ENCODE measurements at places on chromosomes 2 and 18. TPM values are rescaled to one million over a fixed set of nuclear protein-coding genes. Genes with fewer than 3 reads are reported as not detected.

TMEM178A gene
- total RNA-seq = 4.0 TPM

SH3BP4 gene
- total RNA-seq = 8.5 TPM

DNA sequence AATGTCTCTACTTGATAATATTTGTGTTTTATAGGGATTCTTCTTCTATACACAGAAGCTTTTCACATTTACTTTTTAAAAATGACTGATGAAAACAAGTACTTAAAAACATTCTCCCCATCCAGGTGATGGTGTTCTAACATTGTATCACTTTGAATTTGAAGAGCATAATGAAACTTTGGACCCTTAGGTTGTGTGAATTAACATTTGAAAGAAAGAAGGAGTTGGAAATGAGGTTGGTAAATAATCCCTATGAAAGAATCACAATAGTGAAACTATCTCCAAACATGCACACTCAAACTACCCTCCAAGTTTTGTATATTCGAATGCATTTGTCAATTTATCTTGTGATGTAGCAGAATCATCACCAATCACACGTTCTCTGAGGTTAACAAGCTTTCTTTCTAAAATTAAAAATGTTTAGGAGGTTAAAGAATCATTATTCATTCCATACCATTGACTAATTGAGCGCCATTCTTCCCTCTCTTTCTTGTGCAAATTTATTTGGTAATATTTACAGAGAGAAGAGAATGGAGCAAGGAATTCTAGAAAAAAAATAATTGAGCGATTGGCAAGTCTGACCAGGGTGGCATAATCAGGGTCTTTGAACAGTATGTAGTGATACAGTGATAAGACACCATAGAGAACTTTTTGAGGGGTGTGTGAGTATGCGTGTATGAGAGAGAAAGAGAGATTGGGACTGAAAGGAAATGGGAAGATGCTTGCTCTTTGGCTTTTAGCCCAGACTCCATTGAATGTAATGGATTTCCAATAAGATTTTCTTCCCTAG, 260.0 kb upstream of the NRXN1 start:
- DNase-seq = no peak

PMS1 gene
- 6.4 TPM for total RNA-seq

DNA sequence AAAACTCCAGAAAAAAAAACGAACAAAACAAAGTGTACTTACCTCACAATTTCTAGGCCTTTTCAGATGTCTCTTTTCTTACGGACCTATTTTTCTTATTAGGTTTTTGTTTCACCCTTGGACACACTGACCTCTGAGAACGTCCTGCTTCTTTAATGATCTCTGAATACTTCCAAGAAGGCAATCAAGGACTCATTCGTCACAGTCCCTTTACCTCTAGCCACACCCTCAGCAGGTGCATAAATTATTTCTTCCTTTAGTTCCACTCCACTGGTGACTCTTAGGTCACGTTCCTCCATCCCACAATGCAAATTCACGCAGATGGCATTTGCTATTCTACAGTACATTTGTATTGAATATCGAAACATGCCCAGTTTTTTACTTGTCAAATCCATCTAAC, 21.9 kb downstream of the PELI1 start:
- no peak for DNase-seq

- DNase-seq = no peak
Measured at GRCh38 chr2:217261452-217261851, 401.6 kb upstream of the TNP1 start.

GRCh38 chr18:77161961-77162360, 29.4 kb upstream of the MBP start:
- no peak for DNase-seq

GRCh38 chr2:118815314-118815713, 32.1 kb downstream of the EN1 start:
- no peak for DNase-seq

GRCh38 chr2:18286897-18287296, 273.6 kb downstream of the RDH14 start:
- DNase-seq = no peak

ANKRD30B gene
- not detected for total RNA-seq

IGFBP5 gene
- total RNA-seq = 157 TPM

RAD51AP2 gene
- 0.19 TPM for total RNA-seq

LRRC30 gene
- total RNA-seq = not detected

All from heart left ventricle (tissue), 16 donors.